Activated B cell treated with CpG ODN at 0.5 μM for 24 hours (primary cell): ENCODE measurements at places on chromosomes 13 and 19.
A peak's percentile ranks its signal among the peaks of the same experiment; 100 is the strongest.

- no peaks in the 10 kb centered on the region for H3K4me1 ChIP-seq
- DNase-seq = no peak
Observed at GRCh38 chr13:23504180-23504579, 66.0 kb upstream of the TNFRSF19 start.

GRCh38 chr19:52237197-52237596, 32.2 kb upstream of the ZNF766 start:
- no peak for DNase-seq
- no peaks in the 10 kb centered on the region for H3K36me3 ChIP-seq
- H3K27ac ChIP-seq = no peak overlapping the region
- H3K4me1 ChIP-seq = no peaks in the 10 kb centered on the region

DNA sequence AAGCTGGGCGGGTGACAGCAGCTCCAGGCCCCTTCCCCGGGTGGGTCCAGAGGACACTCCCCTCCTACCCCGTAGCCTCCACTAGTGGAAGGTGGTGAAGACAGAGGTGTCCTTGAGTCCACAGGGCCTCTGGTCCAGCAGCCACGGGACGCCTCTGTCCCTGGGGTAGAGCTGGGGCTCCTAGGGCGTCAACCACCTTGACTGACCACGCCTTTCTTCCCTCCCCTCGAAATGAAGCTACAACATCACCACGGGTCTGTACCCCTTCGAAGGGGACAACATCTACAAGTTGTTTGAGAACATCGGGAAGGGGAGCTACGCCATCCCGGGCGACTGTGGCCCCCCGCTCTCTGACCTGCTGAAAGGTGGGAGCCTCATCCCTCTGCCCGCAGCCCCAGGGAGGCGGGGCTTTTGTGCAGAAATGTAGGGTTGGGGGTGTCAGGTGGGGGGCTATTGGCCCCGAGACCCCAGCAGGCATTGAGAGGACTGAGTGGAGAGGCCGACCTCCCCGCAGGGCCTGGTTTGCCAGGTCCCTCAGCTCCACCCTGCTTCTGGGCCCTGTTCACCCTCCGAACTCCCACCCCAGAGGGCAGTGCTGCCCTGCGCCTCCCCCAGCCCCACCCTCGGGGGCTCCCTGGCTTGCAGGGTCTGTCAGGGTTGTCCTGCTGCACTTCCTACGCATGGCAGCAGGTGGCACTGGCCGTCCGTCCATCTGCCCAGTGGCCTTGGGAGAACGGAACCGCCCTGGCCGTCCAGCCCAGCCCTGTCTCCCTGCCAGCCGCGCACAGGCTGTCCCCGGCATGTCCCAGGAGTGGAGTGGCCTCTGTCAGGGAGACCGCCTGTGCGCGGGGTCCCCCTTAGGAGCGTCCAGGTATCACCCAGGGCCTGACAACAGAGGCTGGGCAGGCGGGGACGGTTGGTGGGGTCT, 15.7 kb downstream of the STK11 start:
- no peak overlapping the region for H3K27ac ChIP-seq
- no peak for DNase-seq
- peaks cover 25% of the 10 kb centered on the region for H3K36me3 ChIP-seq
- H3K4me1 ChIP-seq = peaks cover 2% of the 10 kb centered on the region
- H3K27me3 ChIP-seq = no peaks in the 10 kb centered on the region

DNA sequence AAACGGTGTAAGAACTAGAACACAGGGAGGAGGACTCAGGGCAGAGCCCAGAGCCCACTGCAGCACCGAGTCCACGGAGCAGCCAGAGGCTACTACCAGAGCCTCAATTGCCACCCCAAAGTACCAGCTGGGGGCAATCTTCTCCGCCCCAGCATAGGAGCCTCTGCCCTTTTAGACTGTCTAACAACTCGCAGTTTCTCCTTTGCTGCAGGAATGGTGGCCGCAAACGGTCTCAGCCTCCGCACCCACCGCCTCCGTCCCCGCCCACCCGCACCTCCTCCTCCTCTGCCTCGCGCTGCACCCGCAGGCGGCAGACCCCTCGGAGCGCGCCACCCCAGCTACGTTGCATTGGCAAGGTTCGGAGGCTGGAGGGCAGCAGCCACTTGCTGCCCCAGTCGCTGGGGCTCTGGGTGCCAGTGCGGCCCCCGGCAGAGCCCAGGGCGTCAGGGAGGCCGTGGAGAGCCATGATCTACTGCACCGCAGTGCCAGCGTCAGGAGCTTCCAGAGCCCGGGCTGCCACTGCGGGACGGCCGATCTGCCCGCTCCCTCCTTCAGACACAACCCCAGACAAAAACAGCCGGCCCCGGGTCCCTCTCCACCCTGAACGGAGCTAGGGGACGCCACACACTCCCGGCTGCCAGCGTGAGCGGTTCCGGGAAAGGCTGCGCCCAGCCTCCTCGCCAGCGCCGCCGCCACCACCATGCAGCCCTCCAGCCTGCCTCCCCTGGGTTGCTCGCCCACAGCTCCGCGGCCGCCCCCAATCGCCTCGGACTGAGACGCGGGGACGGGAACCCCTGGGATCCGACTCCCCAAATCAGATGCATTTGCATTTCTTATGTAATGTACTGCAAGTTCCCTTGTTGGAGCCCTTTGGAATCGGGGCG, 1.8 kb downstream of the FGF14 start:
- peak overlapping the region; percentile 67 for H3K4me3 ChIP-seq
- H3K36me3 ChIP-seq = no peaks in the 10 kb centered on the region
- H3K27me3 ChIP-seq = peaks cover 39% of the 10 kb centered on the region
- no peak overlapping the region for H3K27ac ChIP-seq
- DNase-seq = no peak
- H3K4me1 ChIP-seq = peaks cover 31% of the 10 kb centered on the region

DNA sequence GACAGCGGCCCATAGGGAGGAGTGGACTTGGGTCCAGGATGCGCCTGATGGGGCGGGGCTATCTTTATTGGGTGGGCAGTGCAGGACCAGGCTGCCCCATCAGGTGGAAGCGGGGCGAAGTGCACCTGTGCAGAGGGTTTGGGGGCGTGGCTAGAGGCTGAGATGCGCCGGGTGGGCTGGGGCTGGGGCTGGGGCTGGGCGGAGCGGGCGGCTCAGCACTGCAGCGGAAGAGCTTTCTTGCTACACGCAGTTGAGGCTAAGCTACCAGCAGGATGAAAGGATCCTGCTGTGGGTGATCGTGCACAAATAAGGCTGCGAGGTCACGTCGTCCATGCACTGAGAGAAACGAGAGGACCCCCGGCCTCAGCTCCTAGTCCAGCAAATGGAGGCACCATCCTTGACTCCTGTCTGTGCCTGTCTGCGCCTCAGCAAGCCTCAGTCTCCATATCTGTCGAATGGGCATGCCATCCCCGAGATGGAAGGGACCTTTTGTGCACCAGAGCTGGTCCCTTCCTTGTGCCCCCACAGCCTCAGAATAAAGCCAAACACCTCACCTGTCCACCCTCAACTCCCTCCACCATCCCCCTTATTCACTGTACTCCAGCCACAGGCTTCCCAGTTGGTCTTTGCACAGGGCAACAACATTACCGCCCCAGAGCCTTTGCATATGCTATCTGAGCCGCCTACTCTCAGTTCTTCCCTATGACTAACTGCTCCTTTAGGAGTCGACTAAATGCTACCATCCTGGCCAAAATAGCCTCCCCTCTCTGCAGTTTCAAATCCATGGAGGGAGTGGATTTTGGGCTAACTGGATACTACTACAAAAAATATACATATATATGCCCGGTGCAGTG, 21.0 kb upstream of the HOMER3 start:
- no peak overlapping the region for H3K27ac ChIP-seq
- H3K36me3 ChIP-seq = no peaks in the 10 kb centered on the region
- H3K27me3 ChIP-seq = peaks cover 16% of the 10 kb centered on the region
- peaks cover 10% of the 10 kb centered on the region for H3K4me1 ChIP-seq

DNA sequence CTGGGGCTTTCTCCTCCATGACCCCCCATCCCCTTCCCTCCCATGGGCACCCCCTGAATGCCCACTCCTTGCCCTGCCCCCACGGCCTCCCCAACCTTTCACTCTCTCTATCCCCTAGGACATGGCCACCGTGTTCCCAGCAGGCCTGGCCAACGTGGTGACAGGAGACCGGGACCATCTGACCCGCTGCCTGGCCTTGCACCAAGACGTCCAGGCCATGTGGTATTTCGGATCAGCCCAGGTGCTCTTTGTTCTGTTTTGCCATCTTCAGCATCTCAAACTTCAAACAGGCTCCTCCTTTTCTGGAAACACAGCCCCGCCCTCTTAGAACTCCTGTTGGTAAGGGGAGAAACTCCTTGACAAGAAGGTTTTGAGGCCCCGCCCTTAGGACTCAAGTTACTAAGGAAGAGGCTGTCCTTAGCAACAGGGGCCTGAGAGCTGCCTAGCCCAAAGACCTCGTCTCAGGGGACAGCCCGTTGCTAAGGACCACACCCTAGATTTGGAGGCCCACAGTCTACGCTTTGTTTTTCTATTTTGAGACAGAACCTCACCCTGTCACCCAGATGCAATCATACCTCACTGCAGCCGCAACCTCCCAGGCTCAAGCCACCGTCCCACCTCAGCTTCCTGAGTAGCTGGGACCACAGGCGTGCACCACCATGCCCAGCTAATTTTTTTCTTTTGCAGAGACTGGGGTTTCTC, 5.1 kb upstream of the FLT3LG start:
- DNase-seq = peak; percentile 72
- H3K27ac ChIP-seq = peak overlapping the region; percentile 97
- peak overlapping the region; percentile 61 for H3K4me3 ChIP-seq

GRCh38 chr19:2636897-2637683, 65.4 kb downstream of the GNG7 start:
- peaks cover 87% of the 10 kb centered on the region for H3K4me1 ChIP-seq
- peak overlapping the region; percentile 53 for H3K4me3 ChIP-seq
- DNase-seq = peak; percentile 74
- H3K36me3 ChIP-seq = peaks cover 7% of the 10 kb centered on the region
- H3K27ac ChIP-seq = peak overlapping the region; percentile 74
- no peaks in the 10 kb centered on the region for H3K27me3 ChIP-seq

GRCh38 chr13:101149735-101150384, 266.4 kb downstream of the NALCN start:
- H3K4me1 ChIP-seq = peaks cover 6% of the 10 kb centered on the region
- no peak overlapping the region for H3K27ac ChIP-seq
- H3K27me3 ChIP-seq = peaks cover 28% of the 10 kb centered on the region
- no peak overlapping the region for H3K4me3 ChIP-seq
- no peaks in the 10 kb centered on the region for H3K36me3 ChIP-seq
- DNase-seq = no peak

DNA sequence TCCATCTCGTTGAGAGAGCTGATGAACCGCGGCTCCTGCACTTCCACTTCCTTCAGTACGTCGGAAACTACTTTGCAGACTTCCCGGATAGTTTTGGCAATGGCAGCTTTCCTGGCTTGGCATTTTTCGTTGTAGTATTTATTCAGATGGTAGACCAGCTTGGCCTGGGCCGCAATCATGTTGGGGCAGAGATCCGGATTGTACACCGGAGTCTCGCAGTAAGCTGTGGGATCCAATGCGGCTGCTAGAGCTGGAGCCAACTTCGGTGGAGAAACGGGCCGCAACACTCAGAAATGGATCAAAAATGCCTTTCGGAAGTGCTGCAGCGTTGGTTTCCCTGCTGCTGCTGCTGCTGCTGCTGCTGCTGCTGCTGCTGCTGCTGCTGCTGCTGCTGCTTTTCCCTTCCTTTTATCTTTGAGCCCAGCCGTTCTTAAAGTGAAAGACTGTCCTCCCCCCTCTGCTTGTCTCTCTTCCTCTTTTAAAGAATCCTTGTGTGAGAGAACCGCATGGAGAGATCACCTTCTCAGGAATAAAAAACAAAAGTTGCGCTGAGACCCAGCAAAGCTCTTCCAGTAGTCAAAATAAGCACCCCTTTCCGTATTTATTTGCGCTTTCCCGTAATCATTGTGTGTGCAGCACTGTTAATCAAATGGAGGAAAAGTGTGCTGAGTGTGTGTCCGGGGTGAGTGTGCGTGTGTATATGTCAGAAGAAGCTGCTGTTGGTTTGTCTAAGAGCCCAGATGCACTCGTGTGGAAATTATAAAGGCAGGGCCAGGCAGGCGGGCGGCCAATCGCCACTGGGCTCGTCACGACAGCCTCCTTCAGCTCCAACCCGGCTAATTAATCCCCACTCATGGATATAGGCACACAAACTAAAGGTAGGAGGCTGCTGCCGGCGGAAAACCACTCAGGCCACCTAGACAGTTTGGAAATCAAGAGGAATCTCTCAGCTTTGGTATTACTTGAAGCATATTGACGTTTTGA, at the start of gene MAB21L1:
Gene MAB21L1 (minus strand): TSS at position 730 of the 984 bp plus-strand sequence. CDS start 551 bp downstream, at position 179.
- peaks cover 65% of the 10 kb centered on the region for H3K27me3 ChIP-seq
- H3K27ac ChIP-seq = no peak within 1 kb of the TSS
- H3K4me3 ChIP-seq = peak within 1 kb of the TSS; percentile 76
- no peak for DNase-seq
- H3K36me3 ChIP-seq = no peaks in the 10 kb centered on the region

DNA sequence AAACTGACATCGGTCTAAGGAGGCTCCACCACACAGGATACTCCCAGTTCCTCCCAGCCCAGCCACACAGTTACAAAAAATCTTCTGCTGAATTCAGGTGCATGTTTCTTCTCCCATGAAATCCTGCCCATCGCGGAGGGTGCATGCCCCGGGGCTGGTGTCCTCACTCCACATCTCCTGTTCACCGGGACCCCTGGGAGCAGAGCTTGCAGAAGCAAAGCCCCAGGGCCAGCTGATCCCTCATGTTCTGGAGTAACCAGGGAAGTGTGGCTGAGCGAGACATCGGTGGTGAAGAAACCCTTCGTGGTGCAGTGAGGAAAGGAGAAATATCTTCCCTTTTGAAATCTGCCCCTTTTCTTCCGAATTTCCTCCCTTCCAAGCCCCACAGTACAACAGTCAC, 904 bp upstream of the SIGLEC9 start:
- no peak overlapping the region for H3K4me3 ChIP-seq
- peaks cover 33% of the 10 kb centered on the region for H3K27me3 ChIP-seq
- no peak overlapping the region for H3K27ac ChIP-seq
- peaks cover 12% of the 10 kb centered on the region for H3K4me1 ChIP-seq
- DNase-seq = no peak

GRCh38 chr13:29817604-29818378, 32.6 kb downstream of the UBL3 start:
- H3K27me3 ChIP-seq = no peaks in the 10 kb centered on the region
- DNase-seq = no peak
- H3K27ac ChIP-seq = peak overlapping the region; percentile 73
- peaks cover 1% of the 10 kb centered on the region for H3K36me3 ChIP-seq

- no peak overlapping the region for H3K4me3 ChIP-seq
- no peak for DNase-seq
- no peaks in the 10 kb centered on the region for H3K4me1 ChIP-seq
- H3K27me3 ChIP-seq = no peaks in the 10 kb centered on the region
Observed at GRCh38 chr13:105338006-105338405, 1197.5 kb downstream of the EFNB2 start.

DNA sequence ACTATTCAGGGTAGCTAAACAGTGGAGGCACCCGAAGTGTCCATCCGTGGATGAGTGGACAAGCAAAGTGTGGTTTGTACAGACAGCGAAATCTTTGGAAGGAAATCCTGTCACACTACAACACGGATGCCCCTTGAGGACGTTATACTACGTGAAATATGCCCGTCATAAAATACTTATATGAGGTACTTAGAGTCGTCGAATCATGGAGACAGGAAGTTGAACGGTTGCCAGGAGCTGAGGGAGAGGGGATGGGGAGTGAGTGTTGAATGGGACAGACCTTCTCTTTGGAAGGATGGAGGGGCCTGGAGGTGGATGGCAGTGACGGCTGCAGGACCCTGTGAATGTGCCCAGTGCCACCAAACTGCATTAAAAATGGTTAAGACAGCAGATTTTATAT, 11.6 kb downstream of the ATP4B start:
- no peak overlapping the region for H3K27ac ChIP-seq
- DNase-seq = no peak
- peaks cover 37% of the 10 kb centered on the region for H3K4me1 ChIP-seq
- H3K4me3 ChIP-seq = no peak overlapping the region
- peaks cover 7% of the 10 kb centered on the region for H3K36me3 ChIP-seq

GRCh38 chr19:49272204-49272603, 52.8 kb downstream of the SLC6A16 start:
- H3K4me1 ChIP-seq = no peaks in the 10 kb centered on the region
- DNase-seq = no peak
- no peak overlapping the region for H3K4me3 ChIP-seq
- no peaks in the 10 kb centered on the region for H3K36me3 ChIP-seq
